ENCODE measurements at places on chromosomes 13 and 19.

DNA sequence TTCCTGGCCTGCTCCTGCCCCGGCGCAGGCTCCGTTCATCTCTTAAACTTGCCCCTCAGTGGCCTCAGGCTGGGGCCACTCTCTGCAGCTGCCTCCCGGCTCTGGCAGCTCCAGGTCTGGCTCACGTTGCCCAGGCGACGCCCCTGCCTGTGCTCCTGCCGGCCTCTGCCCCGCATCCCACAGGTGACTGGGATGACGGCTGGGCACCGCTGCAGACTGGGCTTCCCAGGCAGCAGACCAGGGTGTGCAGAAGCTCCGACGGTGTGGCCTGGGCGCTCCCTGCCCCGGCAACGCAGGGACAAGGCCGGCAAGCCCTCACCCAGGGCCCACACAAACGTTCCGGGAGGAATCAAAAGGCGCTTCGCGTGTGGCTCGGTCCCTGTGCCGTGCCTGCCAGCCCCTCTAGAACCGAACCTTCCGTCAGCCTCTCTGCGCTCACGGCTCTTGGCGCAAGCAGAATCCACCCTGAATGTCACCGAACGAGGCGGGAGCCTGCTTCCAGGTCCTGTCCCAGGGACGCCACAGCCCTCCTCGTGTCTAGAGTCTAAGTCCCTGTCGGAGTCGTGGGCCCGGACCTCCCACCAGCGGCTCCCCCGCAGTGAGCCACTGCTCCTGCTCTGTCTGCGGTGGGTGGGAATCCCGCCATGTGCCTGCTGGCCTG is 64.8 kb downstream of the MLLT1 start:
- H3K4me1 ChIP-seq = peaks cover 31% of the 10 kb centered on the region
- H3K27ac ChIP-seq = no peak overlapping the region
- H3K27me3 ChIP-seq = no peaks in the 10 kb centered on the region
- DNase-seq = no peak
- peaks cover 62% of the 10 kb centered on the region for H3K36me3 ChIP-seq

DNA sequence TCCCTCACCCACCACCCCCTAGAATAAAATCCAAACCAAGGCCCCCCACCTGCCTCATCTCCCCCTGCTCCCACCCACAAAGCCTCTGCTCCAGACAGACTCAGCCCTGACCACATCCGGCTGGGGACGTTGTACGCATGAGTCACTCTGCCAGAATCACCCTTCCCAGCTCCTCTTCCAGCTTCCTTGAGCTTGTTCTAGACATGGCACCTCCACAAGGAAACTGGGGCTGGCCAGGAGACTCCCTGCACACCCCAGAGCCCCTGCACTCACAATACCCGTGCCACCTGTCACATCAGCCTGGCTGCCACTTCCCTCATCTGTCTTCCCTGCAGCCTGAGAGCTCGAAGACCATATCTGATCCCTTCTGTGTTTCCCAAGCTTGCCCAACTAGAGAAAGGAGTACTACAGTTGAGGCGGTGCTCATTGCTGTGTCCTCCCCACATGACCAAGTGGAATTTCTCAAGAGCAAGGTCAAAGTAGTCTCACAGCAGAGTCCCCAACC is 9.7 kb downstream of the DEDD2 start:
- no peak for DNase-seq
- H3K4me3 ChIP-seq = no peak overlapping the region
- H3K4me1 ChIP-seq = no peaks in the 10 kb centered on the region
- H3K27me3 ChIP-seq = no peaks in the 10 kb centered on the region
- peak overlapping the region; percentile 79 for H3K27ac ChIP-seq

- no peak overlapping the region for H3K27ac ChIP-seq
- no peaks in the 10 kb centered on the region for H3K27me3 ChIP-seq
- H3K4me3 ChIP-seq = no peak overlapping the region
- H3K4me1 ChIP-seq = peaks cover 4% of the 10 kb centered on the region
Measured at GRCh38 chr13:27139565-27139964, 32.0 kb downstream of the USP12 start.

GRCh38 chr19:23914402-23915286 is at the start of gene ZNF726:
ZNF726 (plus strand) TSS chr19:23914886; CDS start chr19:23914995, 109 bp downstream.
- H3K36me3 ChIP-seq = no peaks in the 10 kb centered on the region
- DNase-seq = peak; percentile 92
- H3K27ac ChIP-seq = peak within 1 kb of the TSS; percentile 60
- no peaks in the 10 kb centered on the region for H3K27me3 ChIP-seq
- H3K4me3 ChIP-seq = peak within 1 kb of the TSS; percentile 64

Measured in heart right ventricle (tissue), 16 donors.